ENCODE measurements at places on chromosomes 6 and 20.
A peak's percentile ranks its signal among the peaks of the same experiment; 100 is the strongest.

- no peak for DNase-seq
Observed at GRCh38 chr6:130949553-130949952, 113.5 kb downstream of the EPB41L2 start.

DNA sequence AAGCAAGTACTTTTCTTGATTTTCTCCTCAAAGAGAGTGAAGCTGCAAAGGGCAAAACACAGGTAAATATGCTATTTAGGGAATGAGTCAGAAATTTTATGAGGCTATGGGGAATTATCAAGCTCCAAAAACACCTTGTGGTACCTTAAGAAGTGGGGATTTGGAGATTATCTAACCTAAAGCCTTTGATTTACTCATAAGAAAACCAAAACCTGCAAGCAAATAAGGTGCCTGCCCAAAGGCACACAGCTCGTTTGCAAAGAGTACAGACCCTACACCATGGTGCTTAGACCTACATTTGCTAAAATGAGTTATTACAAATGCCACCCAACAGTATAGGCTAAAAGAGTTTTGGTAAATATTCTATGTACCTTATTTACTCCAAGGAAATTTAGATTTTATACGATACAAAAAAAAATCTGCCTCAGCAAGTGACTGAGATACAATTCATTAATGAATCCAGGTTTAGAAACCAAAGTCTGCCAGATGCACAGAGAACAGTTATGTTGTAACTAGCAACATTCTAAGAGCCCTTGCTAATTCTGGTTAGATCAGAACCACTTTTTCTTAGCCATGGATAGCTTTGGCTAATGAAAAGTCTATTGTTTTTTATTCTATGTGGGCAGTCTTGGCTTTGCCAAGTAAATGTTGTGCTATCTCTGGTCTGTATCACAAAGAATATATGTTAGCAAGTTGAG lies 101.5 kb downstream of the KHDC1L start:
- no peak for DNase-seq

DNA sequence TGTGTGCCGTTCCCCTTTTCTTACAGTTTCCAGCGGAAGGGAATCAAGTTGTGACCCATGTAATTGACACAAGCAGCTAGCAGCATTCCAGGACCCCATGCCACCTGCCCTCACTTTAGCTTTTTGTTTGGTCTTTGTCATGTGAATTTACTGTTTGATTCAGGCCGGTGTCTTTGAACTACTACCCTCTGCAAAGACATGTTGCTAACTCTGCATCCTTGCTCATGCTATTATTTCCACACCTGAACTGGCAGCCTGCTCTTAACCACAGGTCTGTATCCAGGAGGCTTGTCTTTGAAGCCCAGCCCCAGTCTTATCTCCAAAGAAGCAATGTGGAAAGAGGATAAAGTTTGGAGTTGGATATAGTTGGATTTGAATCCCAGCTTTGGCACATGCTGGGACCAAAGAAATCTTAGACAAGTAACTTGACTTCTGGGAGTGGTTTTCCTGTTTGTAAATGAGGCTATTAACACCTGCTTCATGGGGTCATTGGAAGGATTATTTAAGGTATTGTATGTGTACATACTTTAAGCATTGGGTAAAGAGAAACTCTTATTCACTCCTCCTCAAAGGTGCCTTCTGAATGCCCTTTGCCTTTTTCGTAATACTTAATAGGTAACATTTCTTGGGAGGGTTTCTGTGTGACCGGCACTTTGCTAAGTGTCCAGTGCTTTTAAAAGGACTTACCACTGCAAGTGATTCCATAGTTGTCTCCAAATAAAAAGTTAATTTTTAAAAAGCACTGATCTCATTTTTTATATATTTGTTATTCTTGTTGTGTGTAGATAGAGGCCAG lies 52.4 kb downstream of the RALY start:
- no peak for DNase-seq

- DNase-seq, result no peak
Observed at GRCh38 chr6:141290941-141291721, 841.6 kb upstream of the GJE1 start.

DNA sequence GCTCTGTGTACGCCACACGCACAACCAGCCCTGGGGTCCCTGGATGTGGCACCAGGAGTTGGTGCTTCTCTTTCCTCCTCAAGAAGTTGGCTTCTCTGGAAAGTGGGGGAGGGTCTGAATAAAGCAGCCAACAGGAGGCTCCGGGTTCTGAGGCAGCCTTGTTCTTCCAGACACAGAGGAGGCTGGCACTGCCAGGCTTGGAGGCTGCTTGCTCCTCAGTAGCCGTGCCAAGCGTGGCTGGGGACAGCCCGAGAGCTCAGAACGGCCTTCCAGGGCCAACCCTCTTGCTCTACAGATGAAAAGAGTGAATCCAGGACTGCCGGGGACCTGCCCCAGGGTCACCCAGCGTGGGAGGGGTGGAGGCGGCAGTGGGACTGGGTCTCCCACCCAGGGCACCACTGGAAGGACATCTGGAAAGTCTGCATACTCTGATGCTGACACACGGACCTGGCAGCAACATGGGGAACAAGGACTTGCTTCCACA lies 70.4 kb downstream of the SLC22A23 start:
- no peak for DNase-seq

DNA sequence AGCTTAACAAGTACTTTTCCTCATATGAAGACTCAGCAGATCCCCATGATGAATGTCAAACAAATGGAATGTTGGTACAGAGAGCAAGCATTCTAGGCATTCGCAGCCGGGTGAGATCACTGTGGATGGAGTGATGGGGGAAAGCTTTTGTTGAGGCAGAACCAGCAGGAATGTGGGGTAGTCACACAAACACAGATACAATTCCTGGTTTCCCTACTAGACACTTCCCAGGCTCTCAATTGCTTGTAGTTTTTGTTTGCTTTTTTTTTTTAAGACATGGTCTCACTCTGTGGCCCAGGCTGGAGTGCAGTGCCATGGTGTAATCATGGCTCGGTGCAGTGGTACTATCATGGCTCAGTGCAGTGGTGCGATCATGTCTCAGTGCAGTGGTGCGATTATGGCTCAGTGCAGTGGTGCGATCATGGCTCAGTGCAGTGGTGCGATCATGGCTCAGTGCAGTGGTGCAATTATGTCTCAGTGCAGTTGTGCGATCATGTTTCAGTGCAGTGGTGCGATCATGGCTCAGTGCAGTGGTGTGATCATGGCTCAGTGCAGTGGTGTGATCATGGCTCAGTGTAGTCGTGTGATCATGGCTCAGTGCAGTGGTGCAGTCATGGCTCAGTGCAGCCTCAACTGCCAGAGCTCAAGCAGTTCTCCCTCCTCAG lies 15.4 kb upstream of the IER3 start:
- no peak for DNase-seq

GRCh38 chr20:53930651-53931504 lies 139.5 kb downstream of the BCAS1 start:
- DNase-seq, result no peak

DNA sequence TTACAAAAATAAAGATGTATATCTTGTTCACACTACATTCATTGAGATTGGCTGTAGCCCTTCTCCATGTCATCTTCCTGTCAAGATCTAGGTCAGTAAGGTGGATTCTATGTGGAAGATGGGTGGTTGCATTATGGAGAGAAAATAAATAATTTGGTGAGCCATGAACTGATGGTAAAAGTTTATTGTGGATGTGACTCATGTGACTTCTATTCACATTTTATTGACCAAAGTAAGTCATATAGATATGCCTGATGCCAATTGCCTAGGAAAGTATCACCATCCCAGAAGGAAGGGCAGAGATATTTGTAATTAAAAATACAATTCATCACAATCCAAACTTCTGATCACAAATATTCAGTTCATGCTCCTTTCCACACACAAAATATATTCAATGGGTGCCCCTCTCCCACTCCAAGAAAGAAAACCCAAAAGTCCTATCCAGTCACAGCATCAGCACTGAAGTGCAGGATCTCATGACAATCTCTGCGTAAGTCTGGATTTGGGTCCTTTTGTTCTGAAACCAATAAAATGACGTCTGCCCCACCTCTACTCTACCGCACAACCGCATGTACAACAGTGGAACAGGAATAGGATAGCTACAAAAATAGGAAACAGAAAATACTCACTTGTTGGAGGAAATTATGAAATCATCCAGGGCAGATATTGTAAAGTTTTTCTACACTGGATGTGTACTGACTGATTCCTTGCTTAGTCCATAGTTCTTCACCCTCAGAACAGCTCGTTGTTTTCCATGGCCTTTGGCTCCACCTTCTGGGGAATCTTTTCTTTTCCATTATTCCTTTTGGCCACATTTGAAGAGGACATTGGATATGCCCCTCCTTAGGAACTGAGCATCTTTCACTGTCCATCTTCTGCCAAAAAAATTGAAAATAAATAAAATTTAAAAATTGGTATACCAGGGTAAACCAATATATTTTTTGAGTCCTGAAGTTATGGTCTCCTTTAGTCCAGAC lies 16.1 kb upstream of the SLC17A3 start:
- no peak for DNase-seq

- DNase-seq, result no peak
Observed at GRCh38 chr6:23388086-23388783, 737.8 kb upstream of the NRSN1 start.

- DNase-seq, result no peak
Observed at GRCh38 chr20:19886661-19887288, 128.7 kb downstream of the RIN2 start.

- peak; percentile 20 for DNase-seq
Observed at GRCh38 chr6:16168121-16168520, 39.2 kb downstream of the MYLIP start.

DNA sequence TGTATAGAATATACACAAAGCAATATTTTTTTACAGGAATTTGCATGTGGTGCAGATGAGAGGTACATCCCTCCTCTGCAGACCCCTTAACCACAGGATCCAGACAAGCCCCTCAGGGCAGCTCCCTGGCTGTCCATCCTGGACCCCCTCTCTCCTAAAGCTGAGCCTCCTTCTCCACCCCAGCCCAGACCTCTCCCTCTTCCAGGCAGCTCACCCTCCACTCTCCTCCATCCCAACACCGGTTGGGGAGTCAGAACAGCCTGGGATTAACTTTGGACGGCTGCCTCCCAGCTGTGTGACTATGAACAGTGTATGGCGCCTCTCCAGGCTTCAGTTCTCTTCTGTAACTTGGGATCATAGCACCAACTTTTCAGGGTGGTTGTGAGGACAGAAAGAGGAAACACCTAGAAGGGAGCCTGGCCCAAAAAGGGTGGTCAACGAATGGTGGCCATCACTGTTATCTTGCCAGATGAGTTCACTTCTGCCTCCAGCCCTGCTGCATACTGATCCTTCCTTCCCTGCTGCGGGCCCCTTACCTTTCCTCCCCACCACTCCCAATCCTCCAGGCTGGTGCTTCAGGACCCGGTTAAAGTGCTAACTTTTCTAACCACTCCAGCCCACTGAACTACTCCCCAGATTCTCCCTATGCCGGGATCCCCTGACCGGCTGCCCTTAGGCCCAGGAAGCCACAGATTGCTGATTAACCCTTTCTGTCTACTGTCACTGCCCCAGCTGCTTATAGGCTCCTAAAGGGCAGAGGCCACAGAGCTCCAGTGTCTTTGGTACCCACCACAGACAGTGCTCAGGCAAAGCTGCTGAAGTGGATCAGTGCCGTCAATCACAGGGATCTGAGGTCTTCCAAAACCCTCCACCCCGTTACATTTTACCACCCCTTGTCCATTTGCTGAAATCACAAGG lies 55.9 kb downstream of the GPR6 start:
- no peak for DNase-seq

DNA sequence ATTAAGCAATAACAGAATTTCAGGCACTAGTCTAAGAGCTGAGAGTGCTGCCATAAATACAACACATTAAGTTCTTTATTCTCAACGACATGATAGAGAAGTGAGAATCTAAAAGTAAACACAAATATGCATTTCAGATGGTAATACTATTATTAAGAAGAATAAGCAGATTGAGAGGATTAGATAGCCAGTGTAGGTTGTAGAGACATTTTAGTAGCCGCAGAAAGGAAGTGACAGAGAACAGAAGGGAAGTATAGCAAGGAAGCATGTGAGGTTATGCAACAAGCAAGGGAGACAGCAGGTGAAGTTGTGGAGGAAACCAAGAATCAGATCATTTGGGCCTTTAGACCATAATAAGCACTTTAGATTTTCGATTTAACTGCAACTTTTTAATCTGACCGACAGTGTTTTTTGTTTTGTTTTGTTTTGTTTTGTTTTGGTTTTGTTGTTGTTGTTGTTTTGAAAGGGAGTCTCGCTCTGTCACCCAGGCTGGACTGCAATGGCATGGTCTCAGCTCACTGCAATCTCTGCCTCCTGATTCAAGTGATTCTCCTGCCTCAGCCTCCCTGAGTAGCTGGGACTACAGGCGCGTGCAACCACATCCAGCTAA lies 737.0 kb upstream of the ADGRB3 start:
- DNase-seq, result no peak

GRCh38 chr6:129875610-129876520 lies 14.8 kb upstream of the TMEM244 start:
- DNase-seq, result no peak

DNA sequence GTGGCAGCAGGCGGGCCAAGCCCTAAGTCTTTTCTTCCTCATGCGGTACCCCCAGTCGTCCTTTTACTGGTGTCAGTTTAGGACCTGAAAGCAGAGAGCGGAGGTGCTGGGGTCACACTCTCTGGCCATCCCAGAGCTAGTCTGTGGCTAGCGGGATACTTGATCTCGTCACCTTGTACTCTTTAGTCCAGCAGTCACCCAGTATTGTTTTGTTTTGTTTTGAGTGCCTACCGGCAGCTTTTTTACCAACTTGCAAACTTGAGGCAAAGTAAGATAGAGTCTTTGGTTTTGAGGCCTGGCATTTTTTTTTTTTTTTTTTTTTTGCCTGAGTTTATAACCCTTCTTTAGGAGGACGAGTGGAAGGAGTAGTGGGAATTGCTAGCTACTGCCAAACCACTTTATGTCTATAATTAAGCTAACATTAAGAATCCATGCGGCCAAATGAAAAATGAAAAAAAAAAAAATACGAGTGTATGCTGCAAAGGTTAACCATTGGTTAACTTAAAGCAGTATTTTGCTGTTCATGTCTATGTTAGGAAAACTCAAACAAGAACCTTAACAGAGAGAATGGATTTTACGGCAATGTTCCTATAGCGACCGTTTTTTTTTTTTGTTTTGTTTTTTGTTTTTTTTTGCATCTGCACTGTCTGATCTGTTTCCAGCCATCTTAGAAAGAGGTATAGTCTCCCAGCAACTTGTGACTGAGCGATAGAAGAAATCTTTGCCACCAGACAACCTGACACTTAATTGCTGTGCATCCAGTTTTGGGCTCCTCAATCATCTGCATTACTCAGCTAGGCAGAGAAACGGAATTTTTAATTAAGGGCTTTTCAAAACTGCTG lies 56.9 kb downstream of the FAM217A start:
- no peak for DNase-seq

DNA sequence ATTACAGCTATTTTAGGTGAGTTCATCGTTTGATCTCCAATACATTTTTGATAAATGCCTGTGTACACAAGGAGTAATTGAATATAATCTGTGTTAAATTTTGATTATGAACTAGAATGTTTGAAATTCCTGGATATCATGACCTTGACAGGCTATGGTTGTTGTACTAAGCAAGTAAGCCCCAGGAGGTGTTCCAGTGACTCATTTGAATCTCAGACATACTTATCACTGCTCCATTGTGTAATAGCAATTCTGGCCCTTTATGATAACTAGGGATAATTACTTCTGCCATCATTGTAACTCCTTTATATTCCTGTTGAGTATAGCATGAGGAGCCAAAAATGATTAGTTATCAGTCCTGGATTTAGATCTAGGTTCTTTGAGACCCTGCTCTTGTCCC lies 1424.6 kb upstream of the ADGRB3 start:
- no peak for DNase-seq

GRCh38 chr6:33925936-33926335 lies 122.1 kb upstream of the MLN start:
- DNase-seq, result no peak

GRCh38 chr6:63805345-63805744 lies 169.7 kb downstream of the PHF3 start:
- DNase-seq, result no peak

GRCh38 chr6:39047434-39048327 lies 900 bp upstream of the GLP1R start:
- no peak for DNase-seq
